ENCODE measurements at places on chromosomes 3 and 15.
A peak's percentile ranks its signal among the peaks of the same experiment; 100 is the strongest.

DNA sequence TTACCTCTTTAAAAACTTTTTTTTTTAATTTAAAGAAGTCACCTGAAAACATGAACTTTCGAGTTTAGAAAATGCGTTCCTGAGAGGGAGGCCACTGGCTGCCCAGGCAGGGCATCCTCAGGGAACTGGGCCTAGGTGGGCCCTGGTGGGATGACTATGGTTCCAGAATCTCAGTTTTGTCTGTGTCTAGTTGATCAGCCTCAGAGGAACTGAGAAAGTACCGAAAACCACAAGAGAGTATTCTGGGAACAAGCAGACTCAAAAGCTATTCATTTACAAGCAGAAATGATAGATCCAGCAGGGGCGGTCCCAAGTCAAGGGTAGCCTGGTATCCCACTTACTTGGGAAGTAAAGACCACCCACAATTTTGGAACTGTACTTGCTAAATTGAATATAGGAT lies 10.5 kb downstream of the WWTR1 start:
- no peak for DNase-seq

- DNase-seq = no peak
These were observed 32.8 kb downstream of the ARRDC4 start for GRCh38 chr15:97993310-97993738.

DNA sequence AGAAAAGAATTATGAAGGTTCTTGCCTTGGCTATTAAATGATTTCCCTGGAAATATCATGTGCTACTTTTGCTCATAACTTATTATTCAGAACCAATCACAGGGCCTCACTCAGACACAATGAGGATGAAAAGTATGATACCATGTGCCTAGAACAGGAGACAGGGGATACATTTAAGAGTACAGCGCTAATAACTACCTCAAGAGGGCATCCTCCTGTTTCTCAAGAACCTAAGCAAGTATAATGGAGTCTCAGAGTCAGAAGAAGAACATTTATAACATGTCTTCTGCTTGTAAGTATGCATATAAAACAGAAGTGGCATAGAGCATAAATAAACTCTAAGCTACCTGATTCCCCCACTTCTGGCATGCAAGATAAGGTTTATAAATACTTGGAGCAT lies 125.4 kb upstream of the MME start:
- no peak for DNase-seq

- no peak for DNase-seq
These were observed 3.0 kb downstream of the SELENOT start for GRCh38 chr3:150605998-150606641.

DNA sequence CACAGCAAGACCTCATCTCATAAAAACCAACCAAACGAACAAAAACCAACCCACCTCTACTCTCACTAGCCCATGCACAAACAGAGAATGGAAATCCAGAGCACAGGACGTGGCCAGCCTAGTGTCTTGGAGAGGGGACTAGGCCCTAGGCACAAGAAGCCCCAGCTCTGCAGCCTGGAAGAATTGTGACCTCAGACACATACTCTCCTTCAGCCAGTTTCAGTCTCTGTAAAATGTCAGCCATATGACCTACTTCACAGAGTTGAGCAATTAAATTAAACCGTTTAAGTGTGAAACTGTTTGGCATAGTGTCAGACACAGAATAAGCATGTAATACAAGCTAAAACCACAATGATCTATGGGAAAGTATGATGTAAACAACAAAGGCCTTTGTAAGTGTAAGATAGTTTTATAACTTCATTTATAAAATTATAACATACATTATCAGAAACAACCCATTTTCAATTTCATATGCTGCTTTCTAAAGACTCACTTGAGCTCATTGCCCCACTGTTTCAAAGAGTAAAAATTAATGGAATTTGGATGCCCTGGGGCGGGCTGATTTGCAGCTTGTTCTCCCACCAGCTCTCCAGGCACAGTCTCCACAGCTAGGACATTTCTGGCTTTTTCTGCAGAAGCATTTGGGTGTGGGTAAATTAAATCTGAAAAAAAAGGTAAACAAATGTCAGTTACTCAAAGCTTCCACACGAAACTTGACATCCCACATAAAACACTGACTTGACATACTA lies 32.9 kb downstream of the TBC1D2B start:
- no peak for DNase-seq

DNA sequence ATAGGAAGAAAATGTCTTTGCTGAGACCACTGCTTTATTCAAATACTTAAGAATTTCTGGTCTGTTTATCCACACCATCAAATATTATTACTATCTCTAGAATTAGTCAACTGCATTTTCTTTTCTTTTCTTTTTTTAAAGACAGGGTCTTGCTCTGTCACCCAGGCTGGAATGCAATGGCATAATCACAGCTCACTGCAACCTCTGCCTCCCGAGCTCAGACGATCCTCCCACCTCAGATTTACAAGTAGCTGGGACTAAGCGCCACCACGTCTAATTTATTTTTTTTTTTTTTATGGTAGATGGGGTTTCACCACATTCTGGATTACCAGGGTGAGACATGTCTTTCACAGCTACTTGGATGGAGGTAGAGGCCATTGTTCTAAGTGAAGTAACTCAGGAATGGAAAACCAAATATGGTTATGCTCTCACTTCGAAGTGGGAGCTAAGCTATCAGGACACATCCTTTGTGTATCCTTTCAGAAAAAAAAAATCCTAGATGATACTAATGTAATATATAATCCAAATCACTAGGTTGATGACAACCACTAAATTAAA lies 52.8 kb downstream of the STAG1 start:
- no peak for DNase-seq

DNA sequence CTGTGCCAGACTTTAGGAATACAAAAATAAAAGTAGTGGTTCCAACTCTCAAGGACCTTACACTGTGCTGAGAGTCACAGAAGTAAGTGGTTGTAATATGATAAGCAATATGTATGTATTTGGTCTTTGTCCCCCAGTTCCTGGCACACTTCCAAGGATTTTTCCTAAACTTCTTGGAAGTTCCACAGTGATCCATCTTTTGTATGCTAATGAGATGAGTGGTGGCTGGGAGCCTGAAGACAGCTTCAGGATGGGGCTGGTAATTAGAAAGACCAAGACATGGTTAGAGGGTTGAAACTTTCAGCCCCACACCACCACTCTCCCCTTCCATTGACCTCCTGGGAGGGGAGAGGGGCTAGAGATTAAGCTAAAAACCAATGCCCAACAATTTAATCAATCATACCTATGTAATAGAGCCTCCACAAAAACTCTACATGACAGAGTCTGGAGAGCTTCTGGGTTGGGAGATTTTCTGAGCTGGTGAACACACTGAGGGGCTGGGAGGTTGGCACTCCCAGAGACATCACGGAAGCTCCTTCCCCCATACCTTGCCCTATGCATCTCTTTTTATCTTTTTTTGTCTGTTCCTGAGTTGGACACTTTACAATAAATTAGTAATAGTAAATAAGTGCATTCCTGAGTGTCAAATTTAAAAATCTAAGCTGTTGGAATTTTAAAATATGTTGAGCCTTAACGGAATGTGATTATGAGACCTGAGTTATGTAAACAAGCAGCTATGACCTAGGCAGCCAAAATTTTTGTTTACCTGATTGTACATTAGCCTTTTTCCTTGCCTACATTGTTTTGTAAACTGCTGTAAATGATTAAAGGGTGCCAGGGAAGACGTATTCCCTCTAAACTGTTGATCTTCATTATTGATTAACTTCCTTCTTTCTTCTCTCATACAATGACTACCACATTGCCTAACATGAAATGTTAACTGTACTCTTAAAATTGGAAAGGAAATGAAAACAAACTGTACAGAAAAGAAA lies 24.3 kb downstream of the CD200R1L start:
- no peak for DNase-seq

DNA sequence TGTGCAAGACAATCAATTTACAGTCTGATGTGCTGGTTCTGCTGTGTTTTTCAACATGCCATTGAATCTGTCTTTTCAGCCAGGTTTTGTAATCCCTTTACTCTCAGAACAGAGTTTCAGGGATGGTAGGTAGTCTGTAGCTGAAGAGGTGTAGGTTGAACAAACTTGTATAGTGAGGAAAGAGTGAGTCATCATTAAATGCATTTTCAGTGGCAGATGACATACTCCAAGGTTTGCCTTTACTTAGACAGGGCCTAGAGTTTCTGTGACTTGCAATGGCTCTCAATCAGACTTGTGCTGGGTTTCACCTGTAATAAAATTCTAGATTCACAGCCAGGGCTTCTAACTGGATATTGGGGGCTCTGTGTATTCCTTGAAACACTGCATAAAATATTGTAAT lies 94.6 kb downstream of the CYP19A1 start:
- DNase-seq = no peak

DNA sequence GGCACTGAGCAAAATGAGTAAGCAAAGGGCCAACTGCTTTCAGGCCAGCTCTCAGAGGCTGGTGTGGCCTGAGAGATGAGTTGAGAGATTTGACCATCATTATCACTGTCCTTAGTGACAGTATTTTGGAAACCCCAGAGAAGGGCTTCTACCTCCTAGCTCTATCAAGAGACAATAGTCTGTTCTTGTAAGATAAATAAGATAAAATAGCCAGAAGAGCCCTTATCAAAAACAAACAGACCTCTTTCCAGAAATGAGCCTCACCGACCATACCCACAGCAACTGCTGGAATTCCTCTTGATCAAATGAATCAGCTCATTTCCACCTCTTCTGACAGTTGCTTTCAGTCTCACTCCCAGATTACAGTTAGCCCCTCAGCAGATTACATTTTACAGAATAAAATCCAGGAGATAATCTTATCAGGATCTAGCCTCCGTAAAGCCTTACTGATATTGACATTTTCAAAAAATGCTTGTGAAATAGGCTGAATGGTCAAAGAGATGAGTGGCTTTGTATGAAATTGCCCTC lies 4.5 kb downstream of the HDC start:
- DNase-seq = no peak

GRCh38 chr15:90121086-90121485 lies 18.8 kb upstream of the IDH2 start:
- DNase-seq = no peak

- no peak for DNase-seq
These were observed 46.7 kb downstream of the PTPRG start for GRCh38 chr3:61608072-61608471.

DNA sequence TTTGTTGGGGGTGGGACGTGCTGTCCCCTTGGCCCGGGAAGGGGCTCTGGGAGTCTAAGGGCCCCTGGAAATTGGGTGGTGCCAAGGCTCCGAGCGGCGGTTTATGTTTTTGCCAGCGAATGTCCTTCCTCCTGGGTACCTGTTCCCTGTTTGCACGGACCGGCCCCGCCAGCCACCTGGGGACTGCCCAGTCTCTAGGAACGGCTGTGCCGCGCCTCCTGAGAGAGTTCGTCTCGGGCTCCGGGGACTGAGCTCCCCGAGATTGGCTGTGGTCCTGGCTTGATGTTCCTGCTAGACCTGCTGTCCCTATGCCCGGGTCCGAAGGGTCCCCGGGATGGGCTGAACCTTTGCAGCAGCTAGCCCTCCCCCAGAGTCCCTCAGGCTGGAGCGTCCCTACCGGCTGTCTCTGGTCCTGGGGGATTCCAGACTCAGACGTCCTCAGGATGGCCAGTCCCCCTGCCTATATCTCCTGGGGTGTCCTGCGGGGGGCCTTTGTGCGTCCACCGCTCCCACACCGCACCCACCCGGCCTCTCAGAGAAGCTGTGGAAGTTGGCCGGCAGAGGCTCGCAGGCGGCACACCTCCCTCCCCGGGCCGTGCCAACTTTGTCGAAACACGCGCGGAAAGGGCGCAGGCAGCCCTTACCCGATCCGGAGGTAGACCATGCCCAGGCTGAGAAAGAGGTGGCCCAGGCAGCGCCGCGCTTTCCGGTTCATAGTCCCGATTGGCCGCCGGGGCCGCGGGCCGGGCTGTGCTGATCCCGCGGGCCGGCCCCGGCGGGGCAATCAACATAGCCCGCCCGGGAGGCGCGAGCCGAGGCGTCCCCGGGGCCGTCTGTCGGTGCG lies 547 bp downstream of the WNT7A start:
- DNase-seq = no peak

DNA sequence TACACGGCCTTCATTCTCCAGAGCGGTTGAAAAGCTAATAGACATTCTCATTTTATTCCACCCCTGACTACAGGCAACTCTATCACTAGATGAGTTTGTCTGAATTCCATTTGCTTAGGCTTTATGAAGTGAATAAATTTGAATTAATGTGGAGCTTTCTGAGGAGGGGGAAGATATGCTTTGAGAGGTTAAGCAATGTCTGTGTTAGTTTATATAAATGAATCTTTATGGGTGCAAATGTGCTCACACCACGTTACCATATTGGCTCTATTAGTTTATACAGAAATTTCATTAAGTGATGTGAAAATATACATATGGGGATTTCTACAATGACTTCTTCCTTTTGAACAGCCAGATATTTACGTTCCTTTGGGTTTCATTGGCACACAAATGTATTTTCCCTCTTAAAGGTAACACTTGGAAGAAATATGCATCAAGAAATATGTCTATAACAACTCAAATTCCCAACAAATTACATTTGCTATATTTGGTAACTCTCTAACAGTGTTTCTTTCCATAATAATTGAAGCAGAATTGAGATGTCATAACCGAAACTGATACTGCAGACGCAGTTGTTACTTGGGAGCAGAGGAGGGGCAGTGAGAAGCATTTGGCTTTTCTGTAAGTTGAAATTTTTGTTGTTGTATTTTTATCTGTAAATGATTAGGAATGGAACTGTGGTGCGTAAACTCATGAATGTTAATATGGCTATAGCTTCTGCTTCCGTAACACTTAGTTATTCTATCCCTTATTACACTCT lies 359.4 kb downstream of the CACNA2D3 start:
- DNase-seq = no peak

DNA sequence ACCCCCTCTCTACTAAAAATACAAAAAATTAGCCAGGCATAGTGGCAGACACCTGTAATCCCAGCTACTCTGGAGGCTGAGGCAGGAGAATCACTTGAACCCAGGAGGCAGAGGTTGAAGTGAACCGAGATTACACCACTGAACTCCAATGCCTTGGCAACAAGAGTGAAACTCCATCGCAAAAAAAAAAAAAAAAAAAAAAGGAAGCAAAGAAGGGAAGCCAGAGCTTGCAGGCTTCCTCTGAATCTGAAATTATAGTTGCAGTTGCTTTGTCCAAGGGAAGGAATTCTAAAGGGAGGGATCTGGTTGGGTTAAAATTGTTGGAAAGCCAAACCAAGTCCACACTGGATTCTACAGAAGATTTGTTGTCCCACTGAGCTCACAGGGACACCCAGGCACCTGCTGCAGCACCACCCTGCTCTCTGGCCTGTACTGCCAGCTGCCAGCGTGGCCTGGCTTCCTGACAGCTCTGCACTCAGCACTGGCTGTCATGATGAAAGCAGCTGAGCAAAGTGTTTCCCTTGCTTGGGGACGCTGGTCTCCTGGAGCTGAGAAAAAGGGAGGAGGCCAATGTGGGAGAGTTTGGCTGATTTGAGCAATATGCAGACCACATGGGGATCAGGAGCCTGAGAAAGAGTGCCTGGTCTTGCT lies 88.8 kb upstream of the HES1 start:
- peak; percentile 64 for DNase-seq

GRCh38 chr3:157075693-157076420 lies 84.1 kb downstream of the CCNL1 start:
- no peak for DNase-seq

DNA sequence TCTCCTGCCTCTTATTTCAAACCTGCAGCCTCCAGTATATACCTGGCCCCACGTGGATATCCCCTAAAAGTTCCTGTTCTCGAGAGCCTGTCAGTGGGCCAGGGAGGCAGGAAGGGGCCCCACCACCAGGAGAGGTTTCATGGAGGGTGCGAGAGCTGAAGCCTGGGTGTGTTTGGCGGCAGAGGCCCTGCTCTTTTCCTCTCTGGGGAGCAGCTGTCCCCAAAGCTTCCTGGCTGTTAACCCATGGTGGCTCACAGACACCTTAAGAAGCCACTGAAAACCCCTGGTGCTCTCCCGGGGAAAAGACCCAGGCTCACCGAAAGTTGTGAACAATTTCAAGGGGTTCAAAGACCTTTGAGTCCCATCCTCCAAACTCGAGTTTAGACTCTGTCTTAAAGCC lies 1.1 kb downstream of the PRRT3 start:
- DNase-seq = no peak

Measured in NCI-H2107 (cell line).